ENCODE measurements at places on chromosomes 12 and 14. TPM values are rescaled to one million over a fixed set of nuclear protein-coding genes. Genes with fewer than 3 reads are reported as not detected.

PPP4R4 gene
- 1.2 TPM for total RNA-seq

- H3K4me1 ChIP-seq: no peaks in the 10 kb centered on the region
- DNase-seq: no peak
- H3K27ac ChIP-seq: no peak overlapping the region
Measured at GRCh38 chr14:35506927-35507326, 27.0 kb upstream of the INSM2 start.

GRCh38 chr12:112238441-112238840 is 113.1 kb downstream of the TRAFD1 start:
- H3K36me3 ChIP-seq: peaks cover 45% of the 10 kb centered on the region
- no peaks in the 10 kb centered on the region for H3K27me3 ChIP-seq
- no peak overlapping the region for H3K4me3 ChIP-seq
- no peaks in the 10 kb centered on the region for H3K4me1 ChIP-seq
- H3K27ac ChIP-seq: no peak overlapping the region

- H3K27ac ChIP-seq: no peak overlapping the region
- H3K4me3 ChIP-seq: no peak overlapping the region
- H3K36me3 ChIP-seq: no peaks in the 10 kb centered on the region
- H3K4me1 ChIP-seq: no peaks in the 10 kb centered on the region
- H3K27me3 ChIP-seq: peaks cover 50% of the 10 kb centered on the region
- no peak for DNase-seq
Measured at GRCh38 chr14:104937161-104937560, 12.5 kb downstream of the PLD4 start.

- no peaks in the 10 kb centered on the region for H3K36me3 ChIP-seq
- H3K4me3 ChIP-seq: peak overlapping the region; percentile 60
- peak; percentile 85 for DNase-seq
Measured at GRCh38 chr14:90382491-90383125, 14.2 kb upstream of the CALM1 start.
